Dorsolateral prefrontal cortex (tissue), 122 donors: ENCODE measurements at places on chromosomes 3 and 15.

DNA sequence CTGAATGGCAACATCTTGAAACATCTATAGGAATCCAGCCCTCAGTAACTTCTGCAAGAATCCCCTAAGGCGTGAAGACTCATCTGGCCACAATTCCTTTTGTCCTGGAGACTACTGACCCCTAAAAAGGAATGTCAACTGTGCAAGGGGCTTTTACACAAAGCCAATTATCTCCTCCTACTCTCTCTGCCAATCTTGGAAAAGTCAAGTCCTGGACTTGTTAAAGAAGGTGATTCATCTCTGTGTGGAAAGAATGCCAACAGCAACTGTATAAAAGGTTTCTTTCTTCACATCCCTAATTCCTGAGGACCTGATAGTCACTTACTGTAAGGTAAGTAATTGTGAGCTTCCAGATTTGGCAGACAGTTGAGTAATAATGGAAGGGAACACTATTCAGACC lies 22.3 kb downstream of the THRB start:
- no peak for DNase-seq

DNA sequence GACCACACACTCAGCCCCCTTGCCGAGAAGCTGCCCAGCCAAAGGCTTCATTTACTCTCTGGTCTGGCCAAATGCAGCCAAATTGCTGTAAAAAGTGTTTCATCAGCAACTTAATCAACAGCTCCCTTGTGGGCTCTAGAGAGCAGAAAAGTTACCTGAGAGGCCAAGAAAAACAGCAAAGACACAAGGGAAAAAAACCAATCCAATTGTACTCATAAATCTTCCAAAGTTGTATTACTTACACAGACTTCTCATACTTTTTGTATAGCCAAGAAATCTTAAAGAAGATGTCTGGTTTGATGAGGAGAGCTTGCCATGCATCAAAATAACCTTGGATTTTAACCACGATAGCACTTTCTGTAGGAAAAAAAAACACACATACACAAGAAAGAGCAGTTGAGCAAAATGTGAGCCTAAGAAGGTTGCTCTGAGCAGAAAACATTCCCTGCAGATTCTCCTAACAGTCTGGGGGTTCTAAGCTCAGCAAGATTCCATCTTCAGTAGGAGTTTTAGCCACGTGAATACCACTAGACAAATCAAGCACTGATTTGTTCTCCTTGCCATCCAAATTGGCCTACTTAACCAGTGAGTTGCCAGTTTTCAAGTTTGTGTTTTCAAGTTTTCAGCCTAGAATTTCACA lies 120.0 kb downstream of the CYP19A1 start:
- DNase-seq, result no peak

GRCh38 chr3:53689681-53690080 lies 156.5 kb downstream of the CHDH start:
- DNase-seq, result no peak

- no peak for DNase-seq
Measured at GRCh38 chr15:101614761-101615160, 37.4 kb downstream of the TM2D3 start.

DNA sequence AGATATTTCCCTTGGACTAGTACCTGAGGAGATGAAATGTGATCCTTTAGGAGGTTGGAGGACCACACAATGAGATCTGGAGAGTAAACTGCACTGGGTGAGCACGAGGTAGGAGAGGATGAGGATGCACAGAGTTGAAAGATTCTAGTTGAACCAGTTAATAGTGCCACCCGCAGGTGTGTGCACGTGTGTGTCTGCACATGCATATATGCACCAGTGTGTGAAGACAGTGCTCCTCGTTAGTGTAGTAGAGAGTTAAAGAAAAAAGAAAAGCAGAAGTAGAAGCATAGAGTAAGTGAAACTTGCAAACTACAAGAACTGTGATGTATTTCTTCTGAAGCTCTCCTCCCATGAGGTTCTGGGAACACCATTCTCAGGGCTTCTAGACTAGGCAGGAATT lies 8.4 kb downstream of the MED12L start:
- no peak for DNase-seq

DNA sequence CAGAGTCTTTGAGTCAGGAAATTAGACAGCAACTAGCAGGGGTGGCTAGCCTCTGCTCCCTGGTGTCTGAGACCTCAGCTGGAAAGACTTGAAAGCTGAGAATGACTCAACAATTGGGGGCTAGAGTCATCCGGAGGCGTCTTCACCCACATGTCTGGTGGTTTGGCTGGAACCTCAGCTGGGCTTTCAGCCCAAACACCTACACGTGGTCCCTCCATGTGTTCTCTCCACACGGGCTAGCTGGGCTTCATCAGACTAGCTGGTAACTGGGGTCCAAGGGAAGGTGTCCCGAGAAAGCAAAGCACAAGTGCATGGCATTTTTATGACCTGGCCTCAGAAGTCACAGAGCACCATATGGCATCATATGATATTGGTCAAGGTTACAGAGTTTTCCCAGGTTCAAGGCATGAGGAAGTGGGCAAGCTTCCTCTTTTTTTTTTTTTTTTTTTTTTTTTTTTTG lies 19.9 kb upstream of the ABHD2 start:
- DNase-seq, result peak; percentile 63

GRCh38 chr15:85619992-85620689 lies 174.6 kb downstream of the KLHL25 start:
- no peak for DNase-seq

GRCh38 chr3:61008998-61009380 lies 242.3 kb downstream of the FHIT start:
- no peak for DNase-seq
